ENCODE measurements at places on chromosomes 3 and 15. TPM values are rescaled to one million over a fixed set of nuclear protein-coding genes. Genes with fewer than 3 reads are reported as not detected.

GRCh38 chr3:32076566-32076965 lies 29.9 kb upstream of the GPD1L start:
- DNase-seq: no peak
- no peaks in the 10 kb centered on the region for H3K36me3 ChIP-seq
- H3K27ac ChIP-seq: no peak overlapping the region
- no peak overlapping the region for H3K4me3 ChIP-seq

GRCh38 chr3:54121414-54122323 lies 683 bp upstream of the CACNA2D3 start:
- no peak for DNase-seq
- H3K4me3 ChIP-seq: peak overlapping the region; percentile 78
- peak overlapping the region; percentile 46 for H3K27ac ChIP-seq
- no peaks in the 10 kb centered on the region for H3K27me3 ChIP-seq
- no peaks in the 10 kb centered on the region for H3K36me3 ChIP-seq

GRCh38 chr3:171122240-171122639 lies 95.7 kb upstream of the SLC2A2 start:
- no peaks in the 10 kb centered on the region for H3K36me3 ChIP-seq
- no peaks in the 10 kb centered on the region for H3K27me3 ChIP-seq
- H3K4me3 ChIP-seq: no peak overlapping the region
- no peaks in the 10 kb centered on the region for H3K4me1 ChIP-seq
- H3K27ac ChIP-seq: no peak overlapping the region

DNA sequence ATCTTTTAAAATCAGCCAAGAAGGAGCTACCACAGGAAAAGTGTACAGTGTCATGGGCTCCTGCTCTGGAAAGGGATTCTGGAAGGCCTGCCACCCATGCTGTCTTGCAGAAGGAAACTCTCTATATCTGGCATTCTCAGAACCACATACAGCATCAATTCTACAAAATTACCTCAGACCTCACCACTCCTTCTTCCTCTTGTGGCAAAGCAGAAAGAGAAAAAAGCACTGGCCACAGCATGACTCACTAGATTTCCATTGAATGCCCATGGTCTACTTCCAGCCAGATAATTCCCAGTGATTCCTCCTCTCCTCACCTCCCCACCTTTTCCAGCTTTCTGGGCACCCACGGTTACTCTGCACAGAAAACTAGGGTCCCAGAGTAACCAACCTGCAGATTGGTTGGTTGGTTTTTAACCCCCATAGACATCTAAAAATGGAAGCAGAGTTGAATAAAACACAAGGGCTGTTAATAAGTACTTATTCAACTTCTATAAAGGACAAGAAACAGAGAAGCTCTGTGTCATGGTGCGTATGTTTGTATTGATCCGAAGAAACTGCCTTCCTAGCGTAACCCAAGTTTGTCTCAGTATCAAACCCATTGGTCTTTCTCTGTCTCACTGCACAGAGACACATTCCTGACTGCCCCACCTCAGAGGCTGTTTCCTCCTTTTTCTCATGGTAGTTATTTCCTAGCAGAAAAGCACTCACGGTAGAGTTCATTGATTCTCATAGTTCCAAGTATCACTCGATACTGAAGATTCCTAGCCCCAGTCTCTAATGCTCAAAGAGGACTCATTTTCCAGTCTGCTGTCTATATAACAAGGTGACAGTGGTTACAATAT lies 67.7 kb downstream of the LDHAL6B start:
- no peaks in the 10 kb centered on the region for H3K36me3 ChIP-seq
- H3K4me3 ChIP-seq: no peak overlapping the region
- H3K27ac ChIP-seq: no peak overlapping the region
- peaks cover 24% of the 10 kb centered on the region for H3K4me1 ChIP-seq
- DNase-seq: no peak

GRCh38 chr3:36399933-36400332 lies 19.6 kb downstream of the STAC start:
- no peaks in the 10 kb centered on the region for H3K36me3 ChIP-seq
- H3K4me3 ChIP-seq: no peak overlapping the region
- no peaks in the 10 kb centered on the region for H3K4me1 ChIP-seq
- no peak for DNase-seq
- H3K27ac ChIP-seq: no peak overlapping the region
- H3K27me3 ChIP-seq: no peaks in the 10 kb centered on the region

- H3K4me3 ChIP-seq: no peak overlapping the region
- H3K4me1 ChIP-seq: no peaks in the 10 kb centered on the region
- DNase-seq: no peak
- H3K27ac ChIP-seq: no peak overlapping the region
- no peaks in the 10 kb centered on the region for H3K27me3 ChIP-seq
- no peaks in the 10 kb centered on the region for H3K36me3 ChIP-seq
Measured at GRCh38 chr3:171979081-171979480, 60.3 kb upstream of the FNDC3B start.

GRCh38 chr3:121834157-121834670 lies 646 bp downstream of the IQCB1 start:
- peaks cover 32% of the 10 kb centered on the region for H3K4me1 ChIP-seq
- no peak for DNase-seq
- H3K27me3 ChIP-seq: no peaks in the 10 kb centered on the region
- H3K4me3 ChIP-seq: peak overlapping the region; percentile 59

- no peak overlapping the region for H3K27ac ChIP-seq
- no peak for DNase-seq
- no peaks in the 10 kb centered on the region for H3K27me3 ChIP-seq
- H3K4me1 ChIP-seq: peaks cover 34% of the 10 kb centered on the region
- H3K36me3 ChIP-seq: peaks cover 41% of the 10 kb centered on the region
Measured at GRCh38 chr3:152460936-152461335, 192.2 kb downstream of the MBNL1 start.

DNA sequence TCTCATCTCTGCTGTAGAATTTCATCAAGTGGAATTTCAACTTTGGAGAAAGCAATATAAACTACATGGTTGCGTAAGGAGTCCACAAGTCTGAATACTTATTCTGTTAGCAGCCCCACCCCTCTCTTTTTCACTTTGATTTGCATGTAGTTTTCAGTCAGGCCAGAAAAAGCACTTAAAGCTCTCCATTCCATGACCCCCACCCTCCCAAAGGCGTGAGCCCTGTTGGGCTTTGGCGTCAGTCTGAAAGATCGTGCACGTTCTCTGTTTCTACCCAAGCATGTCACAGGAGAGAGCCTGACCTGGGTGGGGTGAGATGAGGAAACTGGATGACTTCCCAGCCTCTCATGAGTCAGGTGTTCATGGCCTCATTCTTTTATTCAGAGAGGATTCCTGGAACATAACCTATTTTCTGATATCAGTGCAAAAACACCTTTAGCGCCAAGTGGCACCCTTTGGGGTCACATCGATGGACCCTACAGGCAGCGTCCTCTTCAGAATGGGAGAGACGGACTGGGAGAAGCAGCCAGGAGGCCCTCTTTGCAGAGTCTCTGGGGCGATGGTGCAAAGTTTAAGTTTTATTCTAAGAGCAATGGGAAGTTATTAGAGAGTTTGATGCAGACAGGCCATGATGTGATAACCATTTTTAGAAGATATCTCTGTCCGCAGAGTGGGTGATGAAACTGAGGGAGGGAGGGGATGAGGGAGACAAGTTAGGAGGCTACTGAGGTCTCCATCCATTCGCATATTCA lies 55.8 kb downstream of the LSM3 start:
- no peak overlapping the region for H3K4me3 ChIP-seq
- no peak overlapping the region for H3K27ac ChIP-seq
- H3K27me3 ChIP-seq: no peaks in the 10 kb centered on the region
- peak; percentile 72 for DNase-seq
- H3K4me1 ChIP-seq: no peaks in the 10 kb centered on the region

IL20RB gene
- total RNA-seq: 67.3 TPM

NCKIPSD gene
- total RNA-seq: 45.9 TPM

SMCO1 gene
- not detected for total RNA-seq
